ENCODE measurements at places on chromosomes 1 and 21.
A peak's percentile ranks its signal among the peaks of the same experiment; 100 is the strongest.

DNA sequence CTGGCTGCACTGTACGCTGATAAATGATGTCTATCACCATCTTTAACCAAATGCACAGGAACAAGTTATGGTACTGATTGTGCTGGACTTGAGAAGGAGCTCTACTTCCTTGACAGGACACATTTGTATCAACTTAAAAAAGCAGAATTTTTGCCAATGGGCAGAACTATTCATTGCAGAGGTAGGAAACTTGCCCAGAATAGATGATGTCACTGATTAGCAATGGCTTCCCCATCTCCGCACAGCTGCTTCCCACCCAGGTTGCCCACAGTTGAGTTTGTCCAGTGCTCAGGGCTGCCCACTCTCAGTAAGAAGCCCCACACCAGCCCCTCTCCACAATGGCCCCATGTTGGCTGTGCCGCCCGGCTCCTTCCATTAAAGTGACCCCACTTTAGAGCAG, 33.4 kb downstream of the CAPN2 start:
- no peak for DNase-seq

- no peak for DNase-seq
These were observed 117.6 kb downstream of the CENPF start for GRCh38 chr1:214720561-214720960.

GRCh38 chr21:31326522-31327242, 17.4 kb downstream of the TIAM1 start:
- DNase-seq, result no peak

GRCh38 chr1:24526940-24527542, 24.4 kb downstream of the RCAN3 start:
- no peak for DNase-seq

DNA sequence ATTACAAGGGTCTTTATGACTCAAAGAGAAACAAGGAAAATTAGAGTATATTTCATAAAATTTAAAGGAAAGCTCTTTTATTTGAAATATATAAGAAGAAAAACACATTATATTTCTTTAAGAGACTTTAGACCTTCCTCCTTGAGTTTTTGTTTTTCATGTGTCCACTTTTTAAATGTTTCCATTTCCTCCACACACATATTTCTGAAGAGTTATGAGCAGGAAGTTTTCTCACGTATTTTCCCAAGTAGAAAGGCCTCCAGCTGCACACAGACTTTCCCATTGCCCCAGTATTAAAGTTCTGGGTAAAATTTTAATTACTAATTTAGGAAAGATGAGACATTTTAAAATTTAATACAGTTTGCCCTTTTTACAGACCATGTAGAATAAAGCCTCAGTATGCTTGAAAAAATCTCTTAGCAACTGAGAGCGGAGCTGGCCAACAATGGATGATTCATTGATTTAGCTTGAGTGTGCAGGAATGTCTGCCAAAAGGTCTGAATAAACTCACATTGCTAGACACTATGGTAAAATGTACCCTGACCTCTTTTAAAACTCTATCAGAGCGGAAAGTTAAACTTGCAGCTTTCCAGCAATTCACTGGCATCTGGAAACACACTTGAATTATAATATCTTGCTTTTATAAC, 57.9 kb downstream of the DDAH1 start:
- DNase-seq, result no peak

DNA sequence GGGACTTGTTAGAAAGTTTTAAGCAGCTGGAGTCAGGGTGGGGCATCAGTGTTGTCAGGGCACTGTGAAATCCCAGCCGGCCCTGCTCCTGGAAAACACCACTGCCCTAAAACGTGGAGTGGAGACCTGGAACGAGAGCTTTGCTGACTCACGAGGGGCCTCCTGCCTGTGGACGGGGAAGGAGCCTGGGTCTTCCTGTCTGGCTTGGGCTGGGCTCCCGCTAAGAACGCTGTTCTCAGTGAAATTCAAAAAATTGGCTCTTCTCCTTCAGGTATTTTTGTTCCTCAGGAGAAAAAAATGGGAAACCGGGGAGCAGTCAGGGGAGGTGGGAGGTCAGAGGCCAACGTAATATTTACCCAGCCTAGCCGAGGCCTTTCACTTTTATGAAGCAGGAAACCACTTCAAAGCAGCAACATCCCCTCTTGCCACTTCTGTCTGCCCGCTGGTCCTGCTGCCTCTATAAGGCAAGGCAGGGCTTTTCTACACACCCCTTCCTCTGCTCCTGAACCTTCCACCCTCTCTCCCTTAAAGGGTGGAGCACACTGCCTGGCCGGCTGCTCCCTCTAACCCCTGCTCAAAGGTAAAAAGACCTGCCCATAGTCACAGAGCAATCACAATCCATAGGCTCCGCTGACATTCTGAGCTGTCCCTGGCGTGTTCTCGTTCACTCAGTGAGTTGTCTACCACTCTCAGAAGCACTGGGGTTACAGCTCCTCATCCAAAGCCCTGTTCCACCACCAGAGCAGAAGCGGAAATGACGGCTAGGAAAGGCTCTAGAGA, 8.0 kb downstream of the PLXNA2 start:
- no peak for DNase-seq

- DNase-seq, result no peak
These were observed 19.8 kb downstream of the DTL start for GRCh38 chr1:212055333-212055732.

GRCh38 chr1:101465941-101466340, 229.1 kb downstream of the S1PR1 start:
- DNase-seq, result no peak

- no peak for DNase-seq
These were observed 198.1 kb downstream of the ZZZ3 start for GRCh38 chr1:77484334-77484733.

DNA sequence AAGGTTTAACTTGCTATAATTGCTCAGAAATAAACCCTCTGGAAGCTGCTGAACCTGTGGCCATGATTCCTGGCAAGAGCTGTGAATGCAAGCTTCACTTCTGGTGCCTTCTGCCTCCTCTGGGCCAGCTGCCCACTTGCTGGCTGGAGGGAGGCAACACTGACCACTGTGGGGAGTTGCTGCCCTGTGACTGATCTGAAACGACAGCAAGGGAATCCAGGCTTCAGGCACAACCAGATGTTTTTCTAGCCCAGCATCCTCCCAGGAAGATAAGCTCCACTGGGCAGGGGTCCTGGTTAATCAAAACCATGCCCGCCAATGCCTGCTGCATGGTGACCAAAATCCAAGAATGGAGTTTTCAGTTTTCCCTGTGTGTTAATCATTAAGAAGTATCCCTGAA, 180.0 kb upstream of the HMGB4 start:
- no peak for DNase-seq

DNA sequence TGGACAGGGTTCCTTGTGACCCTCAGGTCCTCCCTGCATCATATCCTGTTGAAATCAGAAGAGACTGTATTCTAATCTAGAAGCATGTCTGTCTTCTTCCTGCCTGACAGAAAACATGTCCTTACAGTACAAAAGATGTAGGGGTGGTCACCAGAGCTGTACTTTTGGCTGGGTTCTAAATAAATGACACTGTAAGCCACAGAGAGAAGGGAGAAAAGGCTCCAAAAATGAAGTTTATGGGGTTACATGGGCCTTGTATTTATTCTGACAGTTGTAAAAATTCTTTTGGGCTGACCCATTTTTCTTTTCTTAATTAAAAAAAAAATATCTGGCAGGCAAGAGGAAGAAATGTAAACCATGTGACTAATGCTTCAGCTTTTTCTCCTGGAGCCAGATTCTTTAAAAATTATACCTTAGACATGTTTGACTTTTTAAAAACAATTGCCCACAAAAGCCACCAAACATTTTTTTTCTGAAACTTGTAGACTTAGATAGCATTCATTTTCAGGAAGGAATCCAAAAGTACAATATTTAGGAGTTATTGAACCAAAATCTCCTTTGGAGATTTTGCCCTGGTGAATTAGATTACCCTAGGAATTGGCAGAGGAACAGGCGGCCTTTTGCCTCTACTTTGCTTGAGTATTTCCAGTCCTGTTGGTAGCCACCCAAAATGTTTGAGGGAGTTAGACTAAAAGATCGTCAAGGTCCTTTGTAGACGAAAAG, 17.1 kb downstream of the RGL1 start:
- DNase-seq, result no peak

DNA sequence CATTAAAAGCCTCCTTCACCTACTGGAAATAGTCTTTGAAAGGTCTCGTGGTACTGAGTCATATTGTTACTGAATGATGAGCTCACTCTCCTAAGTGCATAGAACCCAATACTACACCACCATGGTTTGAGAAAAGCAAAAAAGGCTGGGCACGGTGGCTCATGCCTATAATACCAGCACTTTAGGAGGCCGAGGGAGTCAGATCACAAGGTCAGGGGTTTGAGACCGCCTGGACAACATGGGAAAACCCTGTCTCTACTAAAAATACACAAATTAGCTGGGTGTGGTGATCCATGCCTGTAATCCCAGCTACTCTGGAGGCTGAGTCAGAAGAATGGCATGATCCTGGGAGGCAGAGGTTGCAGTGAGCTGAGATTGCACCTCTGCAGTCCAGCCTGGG, 3.3 kb upstream of the HNRNPCL1 start:
- no peak for DNase-seq

DNA sequence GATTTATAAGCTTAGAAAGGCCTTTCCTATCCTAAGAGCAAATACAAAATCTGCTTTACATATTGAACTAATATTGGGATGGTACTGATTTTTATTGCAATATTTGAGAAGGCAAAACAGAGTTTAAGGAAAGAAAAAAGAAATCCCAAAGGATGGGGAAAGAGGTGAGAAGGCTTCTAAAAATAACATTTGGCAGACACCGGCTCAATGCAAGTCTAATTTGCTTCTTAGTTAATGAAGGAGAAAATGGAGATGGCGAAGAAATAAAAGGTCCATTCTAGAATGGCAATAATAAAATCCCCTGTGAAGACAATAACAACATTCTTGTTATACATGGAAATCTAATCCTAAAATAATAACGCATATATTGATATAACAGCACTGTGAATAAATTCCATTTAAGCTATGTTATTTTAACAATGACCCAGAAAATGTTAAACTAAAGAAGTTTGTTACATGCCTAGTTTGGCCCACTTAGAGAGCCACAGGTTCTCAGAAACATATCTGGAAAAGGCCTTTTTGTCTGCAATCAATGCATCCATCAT, 117.7 kb downstream of the HLCS start:
- no peak for DNase-seq

DNA sequence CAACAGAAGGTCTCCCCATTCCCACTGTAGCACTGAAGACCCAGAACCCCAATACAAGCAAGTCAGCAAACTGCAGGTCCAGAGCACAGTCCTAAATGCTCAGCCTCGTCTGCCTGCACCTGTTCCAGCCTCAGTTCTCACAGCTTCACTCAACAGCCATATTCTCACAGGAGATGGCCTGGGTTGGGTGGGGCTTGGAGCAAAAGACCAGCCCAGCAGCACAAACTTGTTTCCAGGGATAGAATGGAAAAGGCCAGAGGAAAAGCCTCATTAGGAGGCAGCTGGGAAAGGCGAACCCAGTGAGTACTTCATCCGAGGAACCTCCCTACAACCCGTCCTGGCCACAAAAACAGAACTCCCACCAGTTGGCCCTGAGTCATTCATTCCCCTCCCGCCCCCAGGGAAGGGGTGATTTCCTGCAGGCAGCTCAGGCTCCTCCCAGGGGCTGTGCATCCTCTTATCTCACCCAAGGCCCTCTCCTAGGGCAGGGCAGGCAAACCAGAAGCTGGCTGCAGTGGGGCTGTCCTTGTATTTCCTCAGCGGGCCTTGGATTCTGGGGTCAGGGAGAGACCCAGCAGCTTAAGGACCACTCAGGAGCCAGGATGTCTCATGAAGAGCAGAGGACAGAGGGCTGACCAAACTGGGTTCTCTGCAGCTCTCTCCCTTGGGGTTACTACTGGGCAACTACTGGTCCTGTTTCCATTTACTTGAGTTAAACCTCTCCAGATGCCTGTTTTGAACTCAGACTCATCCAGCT, 7.4 kb upstream of the MPL start:
- peak; percentile 39 for DNase-seq

GRCh38 chr1:222919478-222919865, 104.6 kb downstream of the DISP1 start:
- no peak for DNase-seq

DNA sequence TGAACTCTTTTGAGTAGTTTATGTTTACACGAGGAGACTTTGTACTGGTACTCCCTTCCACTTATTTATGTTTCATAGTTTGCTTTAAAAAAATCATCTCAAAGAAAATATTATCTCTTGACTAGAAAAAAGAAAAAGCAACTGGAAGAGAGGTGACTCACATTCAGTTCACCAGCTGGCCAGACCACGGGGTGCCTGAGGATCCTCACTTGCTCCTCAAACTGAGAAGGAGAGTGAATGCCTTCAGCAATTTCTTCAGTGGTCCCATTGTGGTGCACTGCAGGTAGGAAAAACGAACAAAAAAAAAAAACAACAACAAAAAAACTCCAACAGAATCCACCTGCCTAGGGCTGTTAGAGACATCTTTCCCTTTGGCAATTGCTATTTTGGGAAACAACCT, 102.9 kb downstream of the PTPRC start:
- no peak for DNase-seq

- DNase-seq, result no peak
These were observed 1.2 kb downstream of the PTPN14 start for GRCh38 chr1:214550013-214550856.

GRCh38 chr1:205421798-205422197, at the start of gene LEMD1:
Gene LEMD1 (minus strand): TSS chr1:205422056. CDS start chr1:205420536, 1,520 bp downstream.
- DNase-seq, result no peak

- no peak for DNase-seq
These were observed 613 bp upstream of the ERO1B start for GRCh38 chr1:236282425-236282716.

GRCh38 chr1:89206373-89206772, 7.6 kb upstream of the GBP4 start:
- no peak for DNase-seq

- DNase-seq, result peak; percentile 1
These were observed 116.3 kb downstream of the DAB1 start for GRCh38 chr1:57307392-57308170.

DNA sequence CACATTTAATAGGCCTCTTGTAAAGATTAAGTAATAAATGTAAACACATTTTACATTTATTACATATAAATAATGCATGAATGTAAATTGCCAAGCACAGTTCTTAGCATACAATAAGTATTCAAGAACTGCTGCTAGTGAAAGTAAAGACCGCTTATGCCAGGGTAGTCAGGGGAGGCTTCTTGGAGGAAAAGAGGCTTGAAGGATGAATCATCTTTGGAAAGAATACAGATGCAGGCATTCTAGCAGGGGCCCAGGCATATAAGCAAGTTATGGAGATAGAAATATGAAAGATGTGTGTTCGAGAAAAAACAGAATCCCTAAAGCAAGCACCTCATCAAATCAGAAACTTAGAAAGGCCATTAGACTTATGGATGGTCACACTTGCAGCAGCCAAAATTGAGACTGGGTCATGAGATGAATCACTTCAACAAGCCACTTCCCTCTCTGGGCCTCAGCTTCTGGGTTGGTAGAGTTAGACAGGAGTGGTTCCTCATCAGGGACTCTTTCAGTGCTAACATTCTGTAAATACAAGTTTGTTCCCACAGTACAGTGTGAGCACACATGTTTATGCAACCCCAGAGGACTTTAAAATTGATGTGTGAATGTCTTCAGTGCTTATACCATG, 79.8 kb upstream of the ROR1 start:
- DNase-seq, result no peak

DNA sequence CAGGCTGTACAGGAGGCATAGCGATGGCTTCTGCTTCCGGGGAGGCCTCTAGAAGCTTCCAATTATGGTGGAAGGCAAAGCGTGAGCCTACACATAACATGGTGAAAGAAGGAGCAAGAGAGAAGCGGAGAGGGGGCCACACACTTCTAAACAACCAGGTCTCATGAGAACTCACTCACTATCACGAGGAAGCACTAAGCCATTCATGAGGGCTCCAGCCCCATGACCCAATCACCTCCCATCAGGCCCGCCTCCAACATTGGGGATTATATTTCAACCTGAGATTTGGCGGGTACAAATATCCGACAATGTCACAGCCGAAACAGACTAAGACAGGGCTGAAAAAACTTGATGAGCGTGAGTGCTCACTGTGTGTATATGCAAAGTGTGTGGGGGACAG, 89.3 kb upstream of the CNIH3 start:
- DNase-seq, result no peak

Measured in activated CD8-positive, alpha-beta memory T cell treated with anti-CD3 and anti-CD28 coated beads for 48 hours (primary cell).